ENCODE measurements at places on chromosomes 12 and 14.

DNA sequence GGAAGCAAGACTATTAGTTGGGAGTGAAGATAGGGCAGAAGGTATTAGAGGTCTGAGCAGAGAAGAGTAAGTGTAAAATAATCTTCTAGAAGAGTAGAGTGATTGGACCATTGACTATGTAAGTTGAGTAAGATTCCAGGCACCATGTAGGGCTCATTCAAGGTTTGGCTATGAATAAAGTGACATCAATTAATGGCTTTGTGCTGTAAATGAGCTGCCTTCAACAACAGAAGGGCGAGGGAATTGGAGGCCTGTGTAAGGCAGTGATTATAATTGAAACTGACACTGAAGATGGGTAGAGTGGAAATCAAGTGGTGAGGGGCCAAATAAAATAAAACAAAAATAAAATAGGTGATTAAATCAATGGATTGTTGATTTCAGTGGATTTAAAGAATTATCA lies 26.4 kb downstream of the PTPRQ start:
- no peak for DNase-seq

DNA sequence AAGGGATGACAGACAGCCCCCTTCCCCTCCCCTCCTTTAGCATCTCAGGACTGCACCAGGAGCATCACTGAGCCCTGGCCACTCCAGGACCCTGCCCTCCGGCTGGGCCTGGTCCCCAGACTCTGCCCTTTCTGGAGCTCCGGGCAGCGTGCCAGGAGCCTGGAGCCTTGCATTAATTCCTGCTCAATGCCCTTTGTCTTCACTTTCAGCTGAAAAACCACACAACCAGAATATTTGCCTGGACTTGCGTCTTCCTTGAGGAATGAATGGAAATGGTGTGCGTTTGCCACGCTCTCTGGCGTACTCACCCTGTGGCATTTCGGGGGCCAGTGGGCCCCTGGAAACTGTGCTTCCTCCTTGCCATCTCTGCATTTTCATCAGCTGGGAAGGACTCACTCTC lies 8.5 kb upstream of the RFLNA start:
- no peak for DNase-seq

GRCh38 chr14:69038455-69039287 lies 59.6 kb upstream of the ACTN1 start:
- no peak for DNase-seq

DNA sequence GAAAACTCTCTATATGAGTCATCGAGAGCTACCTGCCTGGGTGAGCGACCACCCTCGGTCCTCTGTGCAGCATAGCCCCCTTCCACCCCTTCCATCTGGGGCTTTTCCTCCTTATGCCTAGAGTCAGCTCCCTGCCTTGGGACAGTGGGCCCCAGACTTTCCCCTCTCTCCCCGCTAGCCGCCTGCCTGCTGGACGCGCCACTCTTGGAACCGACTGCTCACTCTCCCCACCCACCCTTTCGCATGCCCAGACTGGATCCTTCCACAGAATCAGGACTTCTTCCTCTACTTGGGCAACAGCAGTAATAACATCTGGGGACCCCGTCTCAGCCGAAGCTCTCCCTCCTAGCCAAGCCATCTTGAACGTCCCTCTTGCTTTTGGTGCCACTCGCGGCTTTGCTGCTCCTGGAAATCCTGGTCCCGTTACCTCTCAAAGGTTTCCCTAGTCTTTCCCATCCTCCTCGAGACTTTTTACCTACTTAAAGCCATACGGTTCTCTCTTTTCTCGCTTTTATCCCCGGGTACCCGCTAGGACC lies 671 bp downstream of the ESYT1 start:
- no peak for DNase-seq

DNA sequence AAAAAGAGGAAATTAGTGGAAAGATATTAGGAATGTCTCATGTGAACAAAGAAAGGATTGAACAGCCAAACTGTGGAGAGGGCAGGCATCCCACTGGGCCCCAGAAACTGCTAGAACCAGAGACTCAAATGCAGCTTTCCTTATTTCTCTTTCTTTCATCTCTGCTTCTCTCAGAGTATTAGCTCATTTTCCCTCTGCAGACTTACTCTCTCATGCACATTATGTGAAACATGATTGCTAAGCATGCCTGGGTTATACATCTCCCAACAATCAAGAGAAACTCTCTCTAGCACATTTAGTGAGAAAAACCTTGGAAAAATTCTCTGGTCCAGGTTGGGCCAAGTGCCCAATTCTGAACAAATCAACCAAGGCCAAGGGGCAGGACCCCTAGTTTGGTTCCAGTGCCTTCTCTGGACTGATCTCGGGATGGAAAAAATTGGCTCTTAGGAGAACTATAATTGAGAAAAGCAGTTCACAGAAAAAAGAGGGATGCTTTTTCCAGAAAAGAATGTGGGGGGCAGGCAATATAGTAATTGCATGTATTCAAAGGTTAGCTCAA lies 313.1 kb downstream of the RAD51B start:
- DNase-seq = no peak

- no peak for DNase-seq
Measured at GRCh38 chr14:91708795-91709194, 23.1 kb downstream of the CATSPERB start.

GRCh38 chr12:58871556-58871955 lies 48.7 kb downstream of the LRIG3 start:
- no peak for DNase-seq

GRCh38 chr12:67697967-67698366 lies 49.4 kb downstream of the DYRK2 start:
- no peak for DNase-seq

DNA sequence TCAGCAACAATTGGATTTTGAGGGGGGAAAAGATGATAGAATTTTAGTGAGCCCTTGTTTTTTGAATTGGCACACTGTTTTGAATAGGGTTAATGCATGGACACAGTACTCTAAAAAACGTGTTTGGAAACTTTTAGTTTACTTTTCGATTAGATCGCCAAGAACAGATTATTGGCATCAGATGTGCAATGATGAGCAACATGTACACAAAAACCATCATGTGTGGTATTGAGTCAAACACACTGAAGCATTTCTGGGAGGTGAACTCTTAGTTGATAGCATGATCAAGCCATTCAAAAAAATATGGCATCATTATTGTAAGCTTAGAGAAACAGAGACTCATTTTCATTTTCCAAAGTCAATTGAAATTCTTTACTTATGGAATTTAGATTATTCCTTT lies 329.2 kb downstream of the ADAMTS20 start:
- DNase-seq = no peak

GRCh38 chr12:86666316-86666715 lies 410.1 kb upstream of the MGAT4C start:
- no peak for DNase-seq

GRCh38 chr14:67373347-67373746 lies 13.2 kb downstream of the EIF2S1 start:
- DNase-seq = peak; percentile 65

- no peak for DNase-seq
Measured at GRCh38 chr12:122371475-122372045, 50.9 kb downstream of the CLIP1 start.

DNA sequence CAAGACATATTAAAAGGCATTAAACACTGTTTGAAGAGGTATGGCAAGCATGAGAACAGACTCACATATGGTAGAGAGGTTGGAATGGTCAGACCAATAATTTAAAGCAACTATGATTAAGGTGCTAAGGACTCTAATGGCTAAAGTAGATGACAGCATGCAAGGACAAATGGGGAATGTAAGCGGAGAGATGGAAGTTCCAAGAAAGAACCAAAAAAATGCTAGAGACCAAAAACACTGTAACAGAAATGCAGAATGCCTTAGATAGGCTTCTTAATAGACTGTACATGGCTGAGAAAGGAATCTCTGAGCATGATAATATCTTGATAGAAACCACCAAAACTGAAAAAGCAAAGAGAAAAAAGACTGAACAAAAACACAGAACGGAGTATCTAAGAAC lies 77.4 kb downstream of the RIN3 start:
- DNase-seq = no peak

- DNase-seq = no peak
Measured at GRCh38 chr12:73452672-73453469, 1084.8 kb upstream of the ATXN7L3B start.

DNA sequence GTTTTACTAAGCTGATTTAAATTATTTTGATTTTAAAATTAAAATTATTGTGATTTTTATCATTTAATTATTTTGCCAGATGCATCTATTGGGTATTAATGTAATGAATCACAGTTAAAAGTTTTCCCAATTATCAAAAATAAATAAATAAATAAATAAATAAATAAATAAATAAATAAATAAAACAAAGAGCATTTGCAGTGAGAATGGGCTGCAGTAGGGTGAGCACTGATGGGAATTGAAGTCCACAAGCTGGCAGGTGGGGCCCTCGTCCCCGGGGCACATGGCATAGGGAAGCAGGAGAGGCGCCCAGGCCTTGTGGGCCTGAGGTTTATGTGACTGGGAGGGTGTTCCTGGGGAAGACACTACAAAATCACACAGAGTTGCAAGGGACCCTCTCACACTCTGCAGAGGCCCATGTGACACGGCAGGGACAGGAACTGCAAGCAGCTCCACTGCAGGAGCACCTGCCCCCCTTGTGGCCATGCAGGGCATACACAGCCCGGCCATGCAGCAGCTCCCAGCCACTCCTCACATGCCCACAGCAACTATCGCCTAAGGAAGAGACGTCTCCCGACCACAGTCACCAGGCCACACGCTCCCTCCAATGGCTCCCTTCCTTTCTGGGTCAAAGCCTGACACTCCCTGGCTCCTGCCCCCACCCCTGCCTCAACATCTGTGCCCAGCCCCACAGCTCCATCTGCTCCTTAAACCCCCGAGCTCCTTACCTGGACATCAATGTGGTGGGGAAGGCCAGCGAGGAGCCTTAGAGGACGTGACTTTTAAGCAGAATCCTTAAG lies 256.3 kb upstream of the SFSWAP start:
- DNase-seq = peak; percentile 57

- no peak for DNase-seq
Measured at GRCh38 chr12:42021469-42021868, 123.2 kb downstream of the GXYLT1 start.

- no peak for DNase-seq
Measured at GRCh38 chr12:92378682-92379479, 233.2 kb upstream of the BTG1 start.

DNA sequence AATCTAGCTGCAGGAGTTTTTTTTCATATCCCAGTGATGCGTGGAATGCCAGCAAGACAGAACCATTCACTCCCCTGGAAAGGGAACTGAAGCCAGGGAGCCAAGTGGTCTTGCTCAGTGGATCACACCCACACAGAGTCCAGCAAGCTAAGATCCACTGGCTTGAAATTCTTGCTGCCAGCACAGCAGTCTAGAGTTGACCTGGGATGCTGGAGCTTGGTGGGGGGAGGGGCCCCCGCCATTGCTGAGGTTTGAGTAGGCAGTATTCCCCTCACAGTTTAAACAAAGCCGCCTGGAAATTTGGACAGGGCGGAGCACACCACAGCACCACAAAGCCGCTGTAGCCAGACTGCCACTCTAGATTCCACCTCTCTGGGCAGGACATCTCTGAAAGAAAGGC lies 86.9 kb upstream of the STXBP6 start:
- DNase-seq = no peak

DNA sequence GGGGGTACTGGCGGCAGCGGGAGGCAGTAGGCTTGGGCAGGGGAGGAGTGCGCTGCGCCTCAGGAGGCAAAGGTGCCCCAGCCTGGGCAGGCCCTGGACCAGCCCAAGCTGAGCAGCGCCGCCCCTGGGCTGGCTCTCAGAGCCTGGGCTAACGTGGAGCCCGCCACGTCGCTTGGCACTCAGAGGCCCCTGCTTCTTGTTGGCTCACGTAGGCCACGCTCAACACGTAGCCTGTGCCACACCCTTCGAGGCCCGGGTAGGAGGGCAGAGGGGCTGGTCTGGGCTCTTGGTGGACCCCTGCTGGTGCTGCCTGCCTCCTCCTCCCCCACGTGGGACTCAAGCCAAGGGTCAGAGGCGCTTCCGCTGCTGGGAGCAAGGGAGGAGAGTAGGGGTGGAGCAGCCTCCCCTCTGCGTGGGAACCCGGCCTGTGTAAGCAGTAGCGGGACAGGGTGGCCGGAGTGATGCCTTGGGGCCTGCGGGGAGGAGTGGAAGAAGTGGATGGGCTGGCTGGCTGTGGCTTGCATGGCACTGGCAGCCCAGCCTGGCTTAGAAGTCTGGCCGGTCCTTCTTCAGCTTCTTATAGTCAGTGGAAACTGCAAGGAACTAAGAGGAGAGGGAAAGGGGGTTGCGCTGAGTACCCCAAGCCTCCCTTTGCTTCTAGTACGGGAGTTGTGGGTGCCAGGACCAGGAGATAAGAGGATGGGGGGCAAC lies 5.7 kb downstream of the SHMT2 start:
- DNase-seq = no peak

DNA sequence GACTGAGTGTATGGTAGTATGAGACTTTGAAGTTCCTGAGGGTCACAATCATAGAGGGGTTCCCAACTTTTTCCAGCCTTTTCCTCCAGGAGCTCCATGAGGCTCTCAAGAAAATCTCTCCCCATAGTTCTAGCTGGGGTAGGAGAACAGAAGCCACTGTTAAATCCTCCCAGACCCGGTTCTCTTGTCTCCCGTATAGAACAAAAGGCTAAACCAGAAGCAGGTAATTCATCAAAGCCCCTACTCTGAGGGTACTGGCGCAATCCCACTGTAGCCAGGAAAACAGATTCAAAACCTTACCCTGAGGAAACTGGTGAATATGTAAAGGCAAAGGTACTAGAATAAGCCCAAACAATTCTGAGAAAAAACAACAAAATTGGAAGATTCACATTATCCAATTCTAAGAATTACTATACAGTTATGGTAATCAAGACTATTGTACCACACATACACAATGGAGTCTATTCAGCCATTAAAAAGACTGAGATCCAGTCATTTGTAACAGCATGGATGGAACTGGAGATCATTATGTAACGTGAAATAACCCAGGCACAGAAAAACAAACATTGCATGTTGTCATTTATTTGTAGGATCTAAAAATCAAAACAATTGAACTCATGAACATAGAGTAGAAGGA lies 20.5 kb downstream of the OR8S1 start:
- no peak for DNase-seq

DNA sequence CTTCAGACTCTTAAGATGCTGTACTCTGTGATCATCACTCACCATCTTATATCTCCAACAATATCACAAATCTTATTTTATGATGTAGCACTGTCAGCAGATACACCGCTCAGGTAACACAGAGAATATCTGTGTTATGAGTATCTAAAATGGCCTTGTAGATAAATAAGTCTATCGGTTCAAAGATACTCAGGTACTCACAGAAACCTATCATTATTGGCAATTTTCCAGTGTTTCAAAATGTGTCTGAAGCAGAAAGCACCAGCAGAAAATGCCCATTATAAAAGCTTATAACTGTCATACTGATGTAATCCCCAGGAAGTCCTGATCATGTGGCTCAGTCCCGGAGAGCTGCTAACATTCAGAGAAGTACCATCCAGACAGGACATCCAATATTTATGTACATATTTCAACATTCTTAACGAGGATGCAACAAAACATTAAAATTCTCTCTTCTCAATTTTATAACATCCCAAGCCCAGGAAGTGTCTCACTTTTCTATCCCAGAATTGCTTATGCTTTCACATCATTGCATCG lies 190.7 kb upstream of the LMNTD1 start:
- DNase-seq = no peak

DNA sequence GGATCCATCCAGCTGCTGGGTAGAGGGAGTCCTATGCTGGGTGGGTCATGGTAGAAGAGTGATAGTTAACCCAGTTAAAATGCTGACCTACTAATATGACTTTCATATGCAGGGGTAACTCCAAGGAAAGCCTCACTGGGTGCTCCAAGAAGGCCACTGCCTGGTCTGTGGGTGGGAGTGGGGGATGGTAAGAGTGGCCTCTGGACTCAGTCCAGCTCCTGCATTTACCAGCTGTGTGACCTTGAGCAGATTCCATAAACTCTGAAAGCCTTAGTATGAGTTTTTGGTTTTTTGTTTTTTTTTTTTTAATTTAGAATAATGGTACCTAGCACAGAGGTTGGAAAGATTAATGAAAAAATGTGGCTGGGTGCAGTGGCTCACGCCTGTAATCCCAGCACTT lies 51.6 kb downstream of the ARF6 start:
- DNase-seq = no peak
